ENCODE measurements at places on chromosomes 2 and 18.

DNA sequence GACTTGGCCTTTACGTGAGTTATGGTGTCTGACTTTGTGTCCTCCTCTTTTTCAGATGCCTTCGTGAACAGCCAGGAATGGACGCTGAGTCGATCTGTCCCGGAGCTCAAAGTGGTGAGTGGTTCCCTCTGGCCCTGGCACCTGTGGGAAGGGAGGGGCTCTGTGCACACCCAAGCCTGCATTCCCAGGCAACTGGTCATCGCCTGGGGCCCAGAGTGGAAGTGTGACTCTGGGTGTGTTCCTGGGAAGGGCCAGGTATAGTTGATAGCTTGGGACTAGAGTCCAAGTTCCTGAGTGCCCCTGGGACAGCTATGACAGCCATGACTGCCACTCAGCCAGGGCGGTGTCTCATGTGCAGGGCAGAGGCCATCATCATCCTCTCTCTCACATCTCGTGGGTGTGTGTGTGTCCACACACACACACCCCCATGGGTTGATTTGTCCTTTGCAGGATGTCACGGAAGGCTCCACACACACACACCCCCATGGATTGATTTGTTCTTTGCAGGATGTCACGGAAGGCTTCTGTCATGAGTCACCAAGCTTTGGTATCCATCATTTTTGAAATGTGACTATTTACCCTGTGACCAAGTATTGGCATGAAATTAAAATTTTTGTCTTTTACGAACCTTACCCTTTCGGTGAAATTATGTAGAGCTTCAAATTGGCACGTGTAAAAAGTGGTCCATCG, 215.4 kb downstream of the AGAP1 start:
- no peak for DNase-seq

GRCh38 chr18:64183665-64184064, 34.8 kb upstream of the LINC00305 start:
- DNase-seq, result no peak

DNA sequence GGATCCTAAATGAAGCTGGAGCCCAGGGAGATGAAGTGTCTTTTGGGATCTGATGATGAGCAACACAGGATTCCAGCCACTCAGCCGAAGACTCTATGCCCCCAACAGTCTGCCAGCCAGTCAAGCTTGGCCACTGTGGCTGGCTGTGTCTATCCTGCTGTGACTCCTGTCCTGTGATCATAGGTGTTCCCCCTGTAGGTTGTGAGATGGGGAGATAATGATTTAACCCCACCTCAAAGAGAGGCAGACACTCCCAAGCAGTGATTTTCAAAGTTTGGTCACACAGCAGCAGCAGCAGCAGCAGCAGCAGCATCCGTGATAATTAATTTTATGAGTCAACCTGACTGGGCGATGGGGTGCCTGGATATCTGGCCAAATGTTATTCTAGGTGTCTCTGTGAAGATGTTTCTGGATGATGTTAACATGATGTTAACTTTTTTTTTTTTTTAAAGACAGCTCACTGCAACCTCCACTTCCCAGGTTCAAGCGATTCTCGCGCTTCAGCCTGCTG, 21.4 kb upstream of the RHOB start:
- no peak for DNase-seq

DNA sequence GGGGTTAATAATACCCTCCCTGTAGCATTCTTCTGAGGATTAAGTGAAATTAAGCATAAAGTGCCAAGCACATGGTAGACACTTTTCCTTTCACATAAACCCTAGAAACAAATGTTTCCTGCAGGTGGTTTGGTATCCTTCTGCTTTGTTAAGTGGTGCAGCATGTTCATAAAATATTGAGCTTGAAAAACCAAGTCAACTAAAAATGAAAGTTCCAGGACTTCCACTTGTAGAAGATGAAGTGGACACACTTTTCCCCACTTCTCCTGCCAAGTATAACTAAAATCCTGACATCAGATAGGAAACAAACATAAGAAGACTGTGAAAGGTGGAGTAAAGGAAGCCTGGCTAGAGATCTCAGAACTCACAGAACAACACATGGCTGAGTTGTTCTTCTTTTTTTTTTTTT, 90.5 kb downstream of the COLEC12 start:
- DNase-seq, result no peak

- DNase-seq, result peak; percentile 25
Observed at GRCh38 chr2:111122631-111123421, 2.1 kb downstream of the BCL2L11 start.

DNA sequence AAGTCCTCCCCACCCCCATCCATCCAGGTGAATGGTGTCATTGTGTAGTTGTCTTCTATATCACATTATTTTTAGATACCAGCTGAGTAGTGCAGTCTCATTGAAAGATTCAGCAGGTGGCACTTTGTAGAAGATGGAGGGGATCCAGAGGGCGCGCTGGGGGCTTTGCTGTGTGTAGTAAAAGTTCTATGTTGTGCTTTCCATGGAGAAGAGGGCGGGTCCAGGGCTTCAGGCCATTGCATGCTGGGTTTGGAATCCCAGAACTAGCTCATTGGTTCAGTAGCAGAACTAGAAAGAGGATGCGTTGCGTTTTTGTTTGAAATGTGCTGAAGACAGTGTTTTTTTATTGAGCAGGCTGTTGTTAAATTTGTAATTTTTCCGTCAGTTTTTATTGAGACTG, 120.0 kb downstream of the MAP4K4 start:
- no peak for DNase-seq

GRCh38 chr2:54968561-54969218, 81.6 kb downstream of the RTN4 start:
- DNase-seq, result no peak

- DNase-seq, result no peak
Observed at GRCh38 chr2:11749646-11750349, 3.4 kb downstream of the LPIN1 start.

DNA sequence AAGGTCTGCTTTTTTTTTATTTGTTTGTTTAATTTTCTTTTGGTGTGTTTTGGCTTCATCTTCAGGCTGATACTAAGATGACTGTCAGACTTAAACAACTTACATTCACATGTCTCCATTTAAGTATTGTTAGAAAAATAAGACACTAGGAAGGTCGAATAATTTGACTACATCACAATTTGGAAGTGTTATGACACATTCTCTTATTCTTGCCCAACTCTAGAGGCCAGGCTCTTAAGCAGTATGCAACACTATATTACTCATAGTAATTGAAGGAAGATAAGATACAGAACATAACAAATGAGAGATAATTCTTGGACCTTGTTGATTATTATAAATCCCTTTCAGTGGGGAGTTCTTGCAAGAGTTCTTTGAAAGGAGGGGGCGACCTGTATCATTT, 295.3 kb upstream of the COL3A1 start:
- no peak for DNase-seq

GRCh38 chr2:121875585-121876185, 120.2 kb downstream of the TSN start:
- no peak for DNase-seq

DNA sequence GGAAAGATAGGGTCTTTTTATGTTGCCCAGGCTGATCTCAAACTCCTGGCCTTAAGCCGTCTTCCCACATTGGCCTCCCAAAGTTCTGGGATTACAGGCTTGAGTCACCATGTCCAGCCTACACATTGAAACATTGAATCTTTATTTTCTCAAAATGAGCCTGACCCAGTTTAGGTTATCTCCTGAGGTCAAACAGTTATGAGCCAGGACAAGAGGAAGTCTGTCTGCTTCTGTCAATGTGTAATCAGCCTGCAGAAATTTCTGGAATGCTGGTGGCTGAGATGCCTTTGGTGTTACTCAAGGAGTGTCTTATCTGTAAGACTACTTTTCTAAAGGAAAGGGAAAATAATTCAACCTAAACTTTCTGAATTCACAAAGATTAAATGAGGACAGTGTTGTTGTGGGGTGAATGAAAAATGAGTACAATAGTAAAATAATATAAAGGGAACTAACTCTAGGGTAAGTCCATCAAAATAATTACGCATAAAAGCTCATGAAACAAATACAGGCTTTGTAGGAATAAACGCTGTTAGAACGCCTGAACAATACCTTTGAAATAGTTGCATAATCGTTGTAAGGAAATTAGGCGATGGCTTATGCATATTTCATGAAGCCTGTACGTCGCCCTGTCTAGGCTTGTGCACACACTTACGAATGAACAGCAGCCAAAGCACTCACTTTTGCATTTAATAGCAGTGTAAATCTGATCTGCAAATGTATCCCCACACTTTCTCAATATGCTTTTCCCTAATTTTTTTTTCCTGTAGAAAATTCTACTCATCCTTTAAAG, 260.8 kb downstream of the RDH14 start:
- DNase-seq, result no peak

GRCh38 chr2:182291296-182291695, 135.5 kb downstream of the PDE1A start:
- no peak for DNase-seq
